ENCODE measurements at places on chromosomes 1 and 21. TPM values are rescaled to one million over a fixed set of nuclear protein-coding genes. Genes with fewer than 3 reads are reported as not detected.

Gene OSCP1
- total RNA-seq, result 9.9 TPM

Gene LRIG2
- 10.7 TPM for total RNA-seq

Gene ZNF695
- total RNA-seq, result 1.4 TPM

Gene PROK1
- not detected for total RNA-seq

Gene TPTE
- not detected for total RNA-seq

Gene LGR6
- not detected for total RNA-seq

Gene ZNF697
- 5.6 TPM for total RNA-seq

Gene CNKSR1
- total RNA-seq, result 0.26 TPM

Gene PRSS38
- total RNA-seq, result not detected

Gene FBXO44
- 8.9 TPM for total RNA-seq

Gene RIPPLY3
- total RNA-seq, result not detected

Gene SYT11
- 80.1 TPM for total RNA-seq

Gene C1orf56
- total RNA-seq, result 1.2 TPM

Gene CFAP107
- not detected for total RNA-seq

Gene PLPPR4
- total RNA-seq, result 0.50 TPM

Gene ZNF648
- not detected for total RNA-seq
